ENCODE measurements at places on chromosomes 1 and 21.

DNA sequence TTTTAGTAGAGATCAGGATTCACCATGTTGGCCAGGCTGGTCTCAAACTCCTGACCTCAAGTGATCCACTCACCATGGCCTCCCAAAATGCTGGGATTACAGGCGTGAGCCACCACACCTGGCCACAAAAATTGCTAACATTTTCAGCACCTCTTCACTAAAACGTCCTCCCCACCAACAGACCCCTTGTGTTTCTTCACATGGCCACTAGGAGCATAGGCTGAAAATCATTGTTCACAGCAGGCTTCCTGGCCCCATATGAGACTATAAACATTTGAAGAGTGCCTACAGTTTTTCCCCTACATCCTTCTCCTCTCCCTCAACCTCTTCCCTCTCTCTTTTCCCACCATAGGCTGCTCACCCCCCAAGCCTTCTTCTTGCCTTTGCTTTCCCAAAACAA, 28.0 kb upstream of the SFPQ start:
- DNase-seq = no peak

DNA sequence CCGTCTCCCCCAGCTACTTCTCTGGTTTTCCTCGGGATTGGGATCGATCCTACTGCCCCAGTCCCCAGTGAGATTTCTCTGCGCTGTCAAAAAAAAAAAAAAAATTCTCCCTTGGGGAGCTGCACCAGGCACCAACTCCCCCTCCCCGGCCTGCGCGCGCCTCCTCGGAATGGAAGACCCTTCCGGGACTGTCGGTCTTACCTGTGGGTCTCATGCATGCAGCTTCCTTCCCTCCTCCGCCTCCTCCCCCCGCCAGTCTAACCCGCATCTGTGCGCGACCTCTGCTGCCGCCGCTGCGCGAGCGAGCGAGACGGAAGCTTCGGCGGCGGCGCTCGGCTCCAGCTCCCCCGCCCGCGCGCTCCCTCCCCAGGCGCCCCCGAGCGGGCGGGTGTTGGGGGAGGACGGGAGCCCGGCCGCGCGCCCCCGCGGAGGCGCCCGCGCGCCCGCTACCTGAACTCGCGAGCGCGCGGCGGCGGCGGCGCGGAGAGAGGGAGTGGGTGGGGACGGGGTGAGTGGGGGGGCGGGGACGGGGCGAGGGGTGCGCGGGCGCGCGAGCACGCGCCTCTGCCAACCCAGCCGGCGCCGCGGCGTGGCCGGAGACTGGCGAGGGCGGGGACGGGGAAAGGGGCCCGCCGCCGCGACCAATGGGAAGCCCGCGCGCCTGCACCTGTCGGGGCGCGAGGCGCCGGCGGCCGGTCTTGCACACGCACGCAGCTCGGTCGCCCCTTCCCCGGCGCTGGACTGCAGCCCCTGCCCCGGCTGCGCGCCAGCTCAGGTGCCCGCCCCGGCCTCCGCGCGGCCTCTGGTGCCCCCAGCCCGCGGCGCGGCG, at the start of gene SUSD4:
SUSD4 (minus strand) TSS at position 321 of the 829 bp plus-strand sequence. CDS start 751 bp downstream, outside the sequence.
- peak; percentile 25 for DNase-seq

DNA sequence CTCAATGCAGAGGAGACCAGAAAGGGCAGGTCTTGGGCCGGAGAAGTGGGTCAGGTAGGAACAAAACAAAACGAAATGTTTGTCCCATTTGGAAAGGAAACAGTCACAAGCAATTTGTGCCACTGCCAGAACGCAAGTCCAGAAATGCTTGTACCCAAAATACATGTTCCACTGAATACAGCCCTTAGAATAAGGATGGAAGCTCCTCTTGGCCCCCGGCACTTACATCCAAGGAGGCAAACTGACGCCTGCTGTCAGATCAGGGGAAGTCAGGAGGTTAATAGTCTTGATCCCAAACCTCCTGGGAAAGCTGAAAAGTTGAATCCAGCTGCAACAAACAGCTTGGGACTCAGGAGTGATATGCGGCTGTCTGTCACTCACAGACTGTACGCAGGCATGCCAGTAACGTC, 75.9 kb upstream of the GALNT2 start:
- DNase-seq = no peak

- DNase-seq = no peak
Observed at GRCh38 chr1:98256700-98257099, 335.9 kb upstream of the DPYD start.

DNA sequence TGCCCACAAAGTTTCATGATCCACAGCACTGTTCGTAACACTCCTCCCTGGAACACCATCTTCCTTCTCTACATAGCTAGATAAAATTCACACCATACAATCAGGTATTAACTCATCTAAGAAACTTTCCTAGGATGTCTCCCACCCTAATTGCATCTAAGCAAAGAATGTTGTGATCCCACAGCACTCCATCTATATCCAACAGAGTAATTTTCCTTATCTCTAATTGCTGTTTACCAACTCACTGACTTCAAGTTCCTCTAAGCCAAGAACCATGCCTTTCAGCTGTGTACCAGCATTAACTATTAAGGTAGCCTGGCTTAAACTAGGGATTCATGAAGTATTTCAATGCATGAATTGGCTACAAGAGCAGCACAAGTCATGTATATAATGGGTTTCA, 114.2 kb downstream of the SIPA1L2 start:
- no peak for DNase-seq

- no peak for DNase-seq
Observed at GRCh38 chr1:160446945-160447600, 46.7 kb downstream of the VANGL2 start.

GRCh38 chr1:6224718-6225117, 11.0 kb downstream of the ICMT start:
- no peak for DNase-seq
